ENCODE measurements at places on chromosomes 16 and 17.

DNA sequence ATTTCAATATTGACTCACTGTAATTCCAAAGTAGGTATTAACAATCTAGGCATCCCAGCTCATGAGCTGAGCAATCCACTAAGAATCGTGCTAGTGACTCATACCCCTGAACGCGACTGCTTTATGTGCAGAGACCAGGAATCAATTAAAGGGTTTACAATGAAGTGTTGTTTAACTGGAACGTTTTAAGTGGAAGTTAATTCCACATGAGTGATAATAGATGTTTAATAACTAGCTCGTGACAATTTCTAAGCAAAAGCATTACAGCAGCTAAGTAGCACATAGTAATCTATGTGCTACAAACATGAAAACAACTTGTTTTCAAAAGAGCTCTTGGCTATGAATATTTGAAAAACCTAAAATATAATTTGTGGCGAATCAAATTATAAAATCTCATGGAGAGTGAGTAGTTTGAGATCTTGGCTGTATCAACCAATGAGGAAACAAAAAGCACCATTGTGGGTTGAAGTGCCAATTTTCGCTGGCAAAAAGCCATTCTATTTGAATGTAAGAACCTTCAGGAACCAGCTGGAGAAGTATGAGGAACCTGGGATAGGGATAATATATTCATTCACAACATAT lies 9.4 kb downstream of the GJC1 start:
- DNase-seq = no peak

DNA sequence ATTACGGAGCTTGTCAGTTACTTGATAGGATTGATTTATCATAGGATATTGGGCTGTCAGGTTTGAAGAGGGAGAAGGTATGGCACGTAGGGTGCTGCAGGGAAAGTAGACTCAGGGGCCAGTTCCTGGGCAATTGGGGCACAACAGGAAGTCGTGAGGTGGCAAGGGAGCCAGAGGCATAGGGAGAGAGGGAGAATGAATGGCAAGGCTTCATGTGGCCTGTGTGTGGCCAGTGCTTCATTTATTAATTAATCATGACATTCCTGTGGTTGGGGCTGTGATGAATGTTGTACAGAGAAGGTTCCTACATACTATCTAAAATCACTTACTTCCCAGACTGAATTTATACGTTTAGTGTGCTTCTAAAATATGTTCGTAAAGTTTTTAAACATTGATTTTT lies 19.3 kb downstream of the MFSD11 start:
- no peak for DNase-seq

- no peak for DNase-seq
Measured at GRCh38 chr16:28089992-28090365, 26.5 kb upstream of the GSG1L start.

GRCh38 chr16:85323230-85323960 lies 211.1 kb upstream of the CIBAR2 start:
- DNase-seq = no peak

DNA sequence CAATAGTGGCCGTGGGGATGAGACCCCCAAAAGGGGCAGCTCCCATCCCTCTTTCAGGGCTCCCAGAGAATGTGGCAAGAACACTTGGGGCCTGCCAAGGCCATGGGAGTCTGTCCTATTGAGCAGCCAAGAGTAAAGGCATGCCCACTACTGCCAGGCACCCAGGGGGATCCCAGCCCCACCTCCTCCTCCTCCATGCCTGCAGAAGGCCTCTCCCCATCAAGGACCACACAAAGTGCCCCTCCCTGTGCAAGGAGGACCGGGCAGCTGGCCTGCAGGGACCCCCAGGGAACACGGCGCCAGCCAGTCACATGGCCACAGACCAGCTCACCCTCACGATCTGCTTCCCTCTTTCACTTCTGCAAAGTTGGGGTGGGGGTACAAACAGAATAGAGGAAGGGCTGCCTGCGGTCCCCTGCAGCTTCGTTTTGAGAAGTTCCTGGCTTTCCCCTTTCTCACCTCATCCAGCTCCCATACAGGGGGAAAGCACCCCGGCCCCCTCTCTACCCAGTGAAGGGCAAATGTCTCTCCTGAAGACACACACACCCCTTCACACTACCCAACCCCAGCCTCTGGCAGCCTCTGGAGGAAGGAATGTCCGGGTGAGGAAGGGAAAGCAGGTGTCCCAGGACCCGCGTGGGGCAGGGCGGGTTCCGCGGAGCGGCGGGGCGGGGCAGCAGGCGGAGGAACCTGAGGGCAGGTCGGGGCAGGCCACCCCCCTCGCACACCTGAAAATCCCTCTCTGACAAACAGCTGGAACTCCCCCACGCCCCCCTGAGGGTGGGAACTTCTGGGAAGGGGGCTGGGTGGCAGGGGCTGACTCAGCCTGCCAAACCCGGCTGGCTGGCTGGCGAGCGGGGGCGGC lies 2.0 kb downstream of the PPP1R9B start:
- peak; percentile 81 for DNase-seq
